Neuronal stem cell (in vitro differentiated cells): ENCODE measurements at places on chromosomes 6 and 20.

- DNase-seq: no peak
Observed at GRCh38 chr20:2767768-2768631, 32.4 kb downstream of the CPXM1 start.

- no peak for DNase-seq
Observed at GRCh38 chr20:34110745-34111641, 1.1 kb downstream of the EIF2S2 start.

DNA sequence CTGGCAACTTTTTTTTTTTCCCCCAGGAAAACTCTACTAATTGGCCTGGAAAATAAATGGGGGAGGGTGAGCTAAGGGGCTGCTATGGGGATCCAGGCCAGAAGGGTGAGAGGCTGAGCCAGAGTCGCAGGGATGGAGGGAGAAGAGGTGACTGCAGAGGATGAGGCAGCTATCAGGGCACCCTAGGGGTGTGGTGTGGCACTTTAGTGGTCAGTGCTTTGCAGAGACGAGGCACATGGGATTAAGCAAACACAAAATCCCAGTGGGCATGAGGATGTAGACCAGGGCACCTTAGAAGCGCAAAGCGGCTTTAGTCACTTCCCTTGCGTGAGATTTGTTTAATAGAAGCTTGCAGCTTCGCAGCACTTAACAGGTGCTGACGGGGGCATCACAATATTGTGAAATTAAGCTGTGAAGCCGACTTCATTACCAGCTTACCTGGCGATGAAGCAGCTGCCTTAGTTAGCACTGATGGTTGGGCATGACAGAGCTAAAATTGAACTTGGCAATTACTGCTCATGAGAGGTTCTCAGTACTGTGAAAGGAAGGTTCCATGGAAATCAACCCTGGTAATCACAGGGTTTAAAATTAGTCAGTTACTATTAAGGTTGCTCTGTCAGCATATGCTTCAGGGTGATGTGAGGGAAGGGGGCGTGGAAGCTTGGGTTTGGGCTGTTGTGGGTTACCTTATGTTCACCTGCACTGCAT, 26.0 kb downstream of the TOX2 start:
- DNase-seq: no peak

DNA sequence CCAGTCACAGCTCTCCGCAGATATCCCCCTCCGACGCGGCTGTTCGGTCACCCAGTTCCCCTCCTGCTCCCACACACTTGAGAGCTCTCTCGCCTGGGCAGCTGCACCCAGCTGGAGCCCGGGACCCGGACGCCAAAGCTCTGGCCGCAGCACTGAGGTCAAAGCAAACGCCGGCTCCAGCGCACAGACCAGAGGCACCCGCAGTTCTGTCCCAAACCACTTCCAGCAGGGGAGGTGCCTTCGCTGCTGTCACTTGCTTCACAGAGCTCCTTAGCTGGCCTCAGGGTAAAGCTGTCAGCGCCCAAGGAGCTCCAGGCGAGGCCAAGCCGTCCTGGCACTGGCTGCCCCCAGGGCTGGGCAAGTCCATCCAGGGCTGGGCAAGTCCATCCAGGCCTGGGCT, 27.9 kb downstream of the SLC2A4RG start:
- no peak for DNase-seq

- no peak for DNase-seq
Observed at GRCh38 chr6:17574866-17575560, 25.1 kb upstream of the FAM8A1 start.

GRCh38 chr6:18241208-18242038, 22.9 kb downstream of the DEK start:
- DNase-seq: no peak

DNA sequence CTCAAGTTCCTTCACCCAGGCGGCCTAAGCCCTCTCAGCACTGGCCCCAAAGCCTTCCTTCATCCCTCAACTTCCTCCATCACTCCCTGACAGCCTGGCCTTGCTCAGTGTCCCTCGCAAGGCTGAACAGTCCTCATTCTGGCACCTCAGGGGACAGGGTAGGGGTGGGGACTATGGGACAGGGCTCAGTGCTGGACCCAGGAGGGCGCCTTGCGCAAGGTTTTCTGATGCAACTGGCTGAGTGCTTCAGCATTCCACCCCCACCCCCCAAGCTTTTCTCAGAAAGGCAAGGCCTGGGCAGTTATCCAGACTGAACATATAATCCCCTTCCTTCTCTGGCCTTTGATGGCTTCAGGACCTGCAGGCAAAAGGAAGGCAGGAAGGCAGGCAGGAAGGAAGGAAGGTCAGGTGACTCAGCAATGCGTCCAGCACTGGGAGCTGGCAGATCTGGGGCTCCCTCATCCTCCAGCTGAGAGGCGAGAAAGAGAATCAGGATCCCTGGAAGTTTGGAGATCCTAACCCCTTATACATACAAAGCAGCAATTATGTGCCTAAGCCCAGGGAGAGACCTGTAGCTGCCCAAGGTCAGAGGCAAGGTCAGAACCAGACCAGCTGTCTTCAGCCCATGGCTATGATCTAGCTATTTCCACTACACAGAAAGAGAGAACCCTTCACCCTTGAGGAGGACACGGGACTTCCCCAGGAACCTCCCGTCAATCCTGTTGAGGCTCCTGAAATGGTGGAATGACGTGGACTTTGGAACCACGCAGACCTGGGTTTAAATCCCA, 8.6 kb upstream of the TRIB3 start:
- no peak for DNase-seq
